H1 (cell line): ENCODE measurements at places on chromosomes 3 and 15.

DNA sequence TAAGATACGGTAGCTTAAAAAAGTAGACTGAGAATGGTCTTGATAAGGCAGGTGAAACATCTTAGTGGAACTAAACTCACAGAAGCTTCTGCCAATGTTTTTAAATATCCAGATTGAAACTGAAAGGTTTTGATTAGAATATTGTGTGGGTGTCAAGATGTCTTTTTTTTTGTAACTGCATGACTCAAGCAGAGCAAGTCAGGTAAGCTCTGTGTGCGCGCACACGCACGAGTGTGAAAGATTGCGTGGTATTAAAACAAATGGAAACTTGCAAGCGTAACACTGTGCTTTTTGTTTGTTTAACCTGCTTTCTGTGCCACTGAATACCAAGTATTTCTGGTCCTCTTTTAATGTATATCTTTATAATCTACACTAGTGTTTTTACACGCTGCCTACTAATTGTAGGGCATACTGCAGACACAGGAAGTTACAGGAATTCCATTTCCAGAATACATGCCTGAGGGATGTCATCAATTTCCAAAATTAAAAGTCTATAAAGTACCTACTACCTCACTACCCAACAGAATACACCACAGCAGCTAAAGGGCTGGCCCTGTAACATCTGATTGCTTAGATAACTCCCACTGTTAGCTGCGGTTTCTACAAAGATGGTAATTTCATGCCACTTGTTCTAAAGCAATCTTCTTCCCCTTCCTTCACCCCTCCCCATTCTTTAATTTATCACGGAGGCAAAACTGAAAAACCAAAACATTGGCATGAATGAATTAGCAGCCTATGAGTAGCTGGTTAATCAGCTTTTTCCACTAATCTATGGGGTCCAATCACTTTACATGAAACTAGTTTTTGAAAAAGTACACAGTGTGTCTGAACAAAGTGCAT, 472.8 kb downstream of the SHQ1 start:
- no peak for DNase-seq

DNA sequence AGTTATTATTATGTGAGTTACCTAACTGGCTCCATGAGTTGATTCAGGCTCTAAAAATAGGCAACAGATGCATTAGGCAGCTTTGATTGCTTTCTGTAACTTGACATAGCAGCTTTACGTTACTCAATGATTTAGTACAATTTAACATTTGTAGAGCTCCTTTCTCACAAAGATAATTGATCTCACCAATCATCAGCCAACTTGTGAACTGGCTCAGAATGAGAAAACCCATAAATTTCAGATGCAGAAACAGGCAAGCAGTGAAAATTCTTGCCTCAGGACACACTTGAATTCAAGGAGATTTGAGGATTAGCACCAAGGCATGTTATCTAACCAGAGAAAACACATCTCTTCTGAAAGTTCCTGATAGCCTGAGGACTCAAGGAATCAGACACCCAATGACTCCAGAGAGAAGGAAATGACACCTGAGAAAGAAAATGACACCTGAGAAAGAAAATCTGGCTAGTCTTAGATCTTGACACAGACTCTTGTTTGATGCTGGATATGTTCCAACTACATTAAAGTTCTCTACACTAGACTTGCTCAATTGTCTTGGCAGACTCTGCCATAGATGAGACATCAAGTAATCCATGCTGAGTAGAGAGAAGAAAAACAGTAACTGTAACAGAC, 315.1 kb upstream of the CBLB start:
- no peak for DNase-seq

DNA sequence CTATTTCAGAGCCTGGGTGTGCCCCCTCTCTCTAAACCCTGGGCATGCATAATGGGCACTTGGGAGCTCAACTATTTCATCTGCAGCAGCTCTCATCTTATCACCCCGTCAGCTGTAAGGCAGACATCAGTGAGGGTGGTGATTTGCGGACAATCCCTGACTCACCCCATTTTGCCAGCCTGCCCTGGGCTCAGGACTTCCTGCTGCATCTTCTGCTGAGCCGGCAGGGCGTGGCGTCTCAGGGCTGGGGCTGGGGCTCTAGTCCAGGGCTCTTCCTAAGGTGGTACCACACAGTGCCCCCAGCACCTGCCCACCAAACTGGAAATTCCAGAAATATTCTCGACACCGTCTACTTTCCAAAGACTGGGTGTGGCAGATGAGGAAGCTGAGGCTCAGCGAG, 925 bp upstream of the PSTPIP1 start:
- no peak for DNase-seq

DNA sequence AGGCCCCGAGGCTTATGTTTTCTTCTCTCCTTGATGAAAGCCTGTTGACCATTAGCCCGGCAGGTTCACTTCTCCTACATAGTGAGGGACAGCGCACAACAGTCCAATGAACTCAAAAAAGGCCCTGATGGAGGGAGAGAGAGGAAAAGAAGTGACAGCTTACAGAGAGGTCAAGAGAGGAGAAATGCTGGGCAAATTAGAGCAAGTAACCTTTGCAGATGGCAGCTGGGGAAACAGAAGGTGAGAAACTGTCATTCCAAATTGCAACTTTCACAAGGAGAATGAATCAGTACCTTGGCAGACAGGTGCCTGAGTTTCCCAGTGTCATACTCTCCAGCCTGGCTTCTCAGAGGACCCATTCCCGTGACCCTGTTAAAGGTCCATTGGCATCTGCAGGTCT, 252.0 kb downstream of the EPHB1 start:
- DNase-seq: no peak

- no peak for DNase-seq
These were observed 107.4 kb downstream of the P2RY1 start for GRCh38 chr3:152942366-152942765.

DNA sequence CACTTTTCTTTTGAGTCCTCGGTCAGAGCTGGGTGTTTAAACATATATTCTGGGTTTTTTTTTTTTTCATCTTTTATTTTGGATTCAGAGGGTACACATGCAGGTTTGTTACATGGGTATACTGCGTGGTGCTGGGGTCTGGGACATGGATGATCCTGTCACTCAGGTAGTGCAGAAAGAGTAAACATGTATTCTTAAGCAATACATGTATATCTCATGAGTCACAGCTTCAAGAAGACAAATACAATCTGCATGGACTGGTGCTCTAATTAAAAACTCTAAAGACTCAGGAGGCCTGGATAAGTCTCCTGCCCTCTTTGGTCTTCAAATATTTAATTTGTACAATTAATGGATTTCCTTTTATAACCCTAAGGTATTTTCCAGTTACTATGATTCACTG, 50.6 kb upstream of the PHLDB2 start:
- no peak for DNase-seq

DNA sequence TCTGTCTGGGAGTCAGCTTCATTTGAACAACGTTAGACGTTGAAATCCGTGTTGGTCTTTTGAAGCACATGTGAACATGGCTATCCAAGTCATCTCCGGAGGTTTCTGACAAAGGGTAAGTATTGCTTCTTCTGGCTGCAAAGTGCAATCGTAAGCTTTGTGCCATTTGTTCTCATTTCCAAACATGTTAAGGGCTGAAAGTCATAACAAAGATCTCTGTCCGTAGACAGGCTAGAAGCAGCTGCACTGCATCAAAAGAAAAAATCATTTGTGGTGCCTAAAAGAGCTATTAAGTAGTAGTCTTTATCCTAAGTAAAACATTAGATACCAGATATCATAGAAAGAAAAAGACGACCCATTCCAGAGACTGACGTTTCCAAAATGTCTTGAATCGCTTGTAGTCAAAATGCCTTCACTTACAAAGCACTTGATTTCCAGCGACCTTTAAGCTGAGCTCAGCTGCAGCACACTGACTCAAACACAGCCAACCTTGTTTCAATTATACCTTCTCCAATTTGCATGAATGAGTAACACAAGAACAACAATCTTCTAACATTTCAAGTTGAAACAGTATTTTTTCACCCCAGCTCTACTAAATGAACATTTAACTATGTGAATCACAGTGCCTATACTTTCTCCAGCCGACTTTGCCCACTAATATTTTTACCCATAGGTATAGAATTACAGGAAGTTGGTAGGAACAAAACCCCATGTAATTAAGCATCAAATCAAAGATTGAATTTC, 76.6 kb downstream of the NEDD4 start:
- no peak for DNase-seq

DNA sequence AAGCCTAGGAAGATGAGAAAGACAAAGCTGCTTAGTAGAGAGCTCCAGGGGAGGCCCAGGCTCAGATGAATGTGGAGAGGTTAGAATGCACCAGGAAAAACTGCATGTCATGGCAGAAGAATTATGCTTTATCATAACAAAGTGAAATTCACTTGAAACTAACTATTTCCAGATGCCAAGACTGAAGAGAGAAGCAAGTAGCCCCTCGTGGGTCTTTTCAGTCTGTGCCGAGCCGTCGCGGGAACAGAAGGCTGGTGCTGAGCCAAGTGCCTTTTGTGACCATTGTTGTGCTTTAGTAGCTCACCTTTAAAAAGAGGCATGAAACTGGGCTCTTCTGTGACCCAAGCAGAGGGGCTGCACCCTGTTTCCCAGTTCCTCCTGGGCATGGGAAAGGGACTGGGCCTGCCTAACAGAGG, 73.2 kb downstream of the CHDH start:
- DNase-seq: no peak

DNA sequence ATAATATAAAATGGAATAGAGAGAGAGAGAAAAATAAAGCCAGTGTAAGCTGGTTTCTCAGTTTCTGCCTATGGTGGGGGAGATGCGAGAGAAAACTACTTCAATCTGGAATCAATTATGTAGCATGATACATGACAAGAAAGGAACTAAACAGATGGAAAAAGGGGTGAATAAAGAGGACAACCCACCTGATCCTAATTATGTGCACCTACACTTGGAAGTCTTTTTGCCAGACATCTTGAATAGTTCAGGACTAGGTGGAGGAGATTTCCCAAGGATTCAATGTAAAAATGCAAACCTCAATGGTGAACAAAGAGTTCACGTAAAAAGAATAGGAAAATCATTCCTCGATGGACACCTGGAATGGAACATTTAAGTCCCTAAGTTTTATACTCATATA, 524.4 kb upstream of the RGMA start:
- DNase-seq: no peak

DNA sequence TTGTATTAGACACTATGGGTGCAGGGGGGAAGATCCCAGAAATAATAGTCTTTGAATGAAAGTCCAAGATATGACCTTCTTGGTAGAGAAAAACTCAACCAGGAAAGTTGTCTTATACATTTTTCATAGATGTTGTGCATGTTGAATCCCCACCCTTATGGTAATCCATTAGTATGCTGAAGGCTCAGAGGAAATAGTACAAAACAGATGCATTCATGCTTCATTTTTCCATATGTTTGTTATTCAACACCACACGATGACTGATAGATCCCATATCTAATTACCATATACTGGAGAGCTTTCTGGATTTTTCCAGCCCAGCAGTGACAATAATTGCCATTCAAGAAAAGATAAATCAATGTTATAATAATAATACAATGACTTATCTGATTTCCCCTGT, 487.4 kb downstream of the FGF12 start:
- no peak for DNase-seq

- no peak for DNase-seq
These were observed 167.3 kb downstream of the NECTIN3 start for GRCh38 chr3:111238885-111239284.

DNA sequence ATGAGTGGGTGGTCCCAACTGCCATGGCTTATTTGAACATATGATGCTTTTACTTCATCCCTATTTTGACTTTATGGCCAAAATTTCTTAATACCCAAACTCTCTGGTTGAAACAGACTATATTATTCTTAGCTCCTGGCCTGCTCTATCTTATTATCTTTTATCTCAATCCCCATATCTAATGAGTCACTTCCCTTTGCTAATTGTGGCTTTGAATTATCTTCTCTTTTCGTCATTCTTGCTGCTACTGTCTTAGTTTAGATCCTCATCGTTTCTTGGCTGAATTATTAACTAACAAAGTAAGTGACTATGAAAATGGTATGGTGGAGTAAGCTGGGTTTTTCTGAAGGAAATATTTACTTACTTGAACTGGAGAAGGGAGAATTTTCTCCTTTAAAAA, 28.2 kb upstream of the DNAJC19 start:
- DNase-seq: no peak

DNA sequence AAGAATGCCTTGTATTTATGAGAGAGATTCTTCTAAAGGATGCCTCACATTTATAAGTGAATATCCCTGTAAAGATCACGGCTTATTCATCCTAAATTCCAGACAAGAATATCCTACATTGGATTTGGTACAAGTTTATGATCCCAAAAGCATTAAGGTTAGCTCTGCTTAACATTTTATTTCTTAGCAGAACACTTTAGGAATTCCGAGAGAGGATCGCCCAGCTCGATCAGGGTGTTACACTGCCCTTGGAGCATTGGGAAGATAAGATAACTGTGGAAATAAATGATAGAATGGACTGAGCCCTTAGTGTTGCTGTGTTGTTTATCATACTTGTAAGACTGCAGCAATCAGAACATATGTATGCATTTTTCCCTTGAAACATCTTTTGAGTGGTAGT, 223.0 kb upstream of the CDIN1 start:
- no peak for DNase-seq

DNA sequence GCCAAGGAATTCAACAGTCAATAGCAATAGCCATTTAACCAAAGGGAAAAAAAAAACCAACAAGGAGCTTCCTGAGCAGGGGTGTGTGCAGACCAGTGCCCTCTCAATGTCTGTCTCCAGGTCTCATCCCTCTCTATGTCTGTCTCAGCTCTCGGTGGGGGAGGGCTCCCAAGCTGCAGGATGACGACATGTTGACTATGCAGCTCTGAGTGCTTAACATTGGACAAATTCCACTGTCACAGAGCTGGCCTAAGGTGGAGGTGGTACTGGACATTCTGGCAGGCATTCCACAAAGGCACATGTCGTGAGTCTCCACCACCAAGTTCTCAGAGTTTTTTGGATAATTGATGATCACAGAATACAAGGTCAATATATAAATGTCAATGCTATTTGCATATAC, 2.0 kb upstream of the CAPN7 start:
- DNase-seq: no peak

GRCh38 chr3:11539218-11539617, 104.5 kb downstream of the VGLL4 start:
- no peak for DNase-seq

- DNase-seq: no peak
These were observed 62.3 kb downstream of the PPARG start for GRCh38 chr3:12351145-12351544.

GRCh38 chr3:155744626-155745324, at the start of gene PLCH1:
TSS of gene PLCH1 (minus strand) at chr3:155745071. CDS start at chr3:155704224, 40,847 bp downstream.
- peak; percentile 80 for DNase-seq

DNA sequence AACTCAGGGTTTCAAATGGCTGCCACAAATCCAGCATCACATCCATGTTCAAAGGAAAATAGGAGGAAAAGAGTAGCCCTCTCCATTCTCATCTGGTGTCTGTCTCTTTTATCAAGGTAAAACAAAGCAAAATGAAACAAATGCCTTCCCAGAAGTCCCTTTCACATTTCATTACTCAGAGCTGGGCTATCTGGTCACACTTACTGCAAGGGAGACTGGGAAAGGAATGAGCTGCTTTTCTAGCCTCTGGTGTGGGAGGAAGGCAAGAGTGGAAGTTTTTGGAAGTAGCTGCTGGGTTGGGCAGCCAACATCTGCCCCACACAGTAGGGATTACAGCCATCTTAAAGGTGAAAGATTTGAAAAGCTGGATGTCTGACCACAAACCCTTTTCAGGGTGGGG, 51.8 kb downstream of the KLF15 start:
- no peak for DNase-seq
